Activated CD4-positive, alpha-beta memory T cell treated with anti-CD3 and anti-CD28 coated beads, Interleukin-2, amount 10 ng/mL, durations not matched to agents 7 days and 5 days (primary cell): ENCODE measurements at places on chromosomes 12 and 14. TPM values are rescaled to one million over a fixed set of nuclear protein-coding genes. Genes with fewer than 3 reads are reported as not detected.

- peak overlapping the region; percentile 16 for H3K27ac ChIP-seq
- H3K4me3 ChIP-seq, result no peak overlapping the region
- H3K4me1 ChIP-seq, result peaks cover 13% of the 10 kb centered on the region
These were observed 115.3 kb downstream of the PDE6H start for GRCh38 chr12:15088105-15088504.

DNA sequence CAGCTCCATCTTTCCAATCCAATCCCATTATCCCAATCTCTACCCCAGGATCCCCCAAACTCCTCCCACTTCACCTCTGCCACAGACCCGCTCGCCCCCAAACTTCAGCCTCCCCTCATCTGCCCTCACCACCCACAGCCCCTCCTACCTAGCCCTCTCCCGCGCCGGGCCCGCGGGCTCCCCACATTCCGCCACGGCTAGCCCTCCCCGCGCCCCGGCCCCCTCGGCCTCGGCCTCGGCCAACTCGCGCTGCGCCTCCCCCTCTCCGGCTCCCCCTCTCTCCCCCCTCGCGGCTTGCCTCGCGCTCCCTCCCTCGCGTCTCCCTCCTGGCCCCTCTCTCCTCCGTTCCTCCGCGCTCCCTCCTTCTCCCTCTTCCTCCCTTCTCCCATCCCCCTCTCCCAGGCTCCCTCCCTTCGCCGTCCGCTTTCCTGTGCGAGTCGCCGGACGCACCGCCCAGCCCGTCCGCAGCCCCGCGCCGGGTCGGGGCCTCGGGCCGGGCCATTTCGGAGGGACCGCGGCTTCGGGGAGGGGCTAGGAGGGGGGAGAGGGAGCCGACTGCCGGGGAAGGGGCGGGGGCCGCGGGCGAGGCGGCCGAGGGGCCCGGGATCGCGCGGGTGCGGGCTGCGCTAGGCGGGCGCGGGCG, at the start of gene ATN1:
TSS of gene ATN1 (plus strand) at position 581 of the 643 bp plus-strand sequence. CDS start 6,043 bp downstream, outside the sequence.
- H3K27me3 ChIP-seq, result no peaks in the 10 kb centered on the region
- peak; percentile 48 for DNase-seq
- peaks cover 68% of the 10 kb centered on the region for H3K4me1 ChIP-seq
- peak within 1 kb of the TSS; percentile 90 for H3K4me3 ChIP-seq
- peak within 1 kb of the TSS; percentile 78 for H3K27ac ChIP-seq
- peaks cover 20% of the 10 kb centered on the region for H3K36me3 ChIP-seq

Gene CAPZA3
- total RNA-seq, result not detected

GRCh38 chr12:89723276-89723675, 14.6 kb upstream of the ATP2B1 start:
- H3K27me3 ChIP-seq, result no peaks in the 10 kb centered on the region
- no peaks in the 10 kb centered on the region for H3K4me1 ChIP-seq
- H3K4me3 ChIP-seq, result no peak overlapping the region
- no peak for DNase-seq
- H3K27ac ChIP-seq, result no peak overlapping the region
- no peaks in the 10 kb centered on the region for H3K36me3 ChIP-seq
